NCI-H2171 (cell line): ENCODE measurements at places on chromosomes 11 and 22.

DNA sequence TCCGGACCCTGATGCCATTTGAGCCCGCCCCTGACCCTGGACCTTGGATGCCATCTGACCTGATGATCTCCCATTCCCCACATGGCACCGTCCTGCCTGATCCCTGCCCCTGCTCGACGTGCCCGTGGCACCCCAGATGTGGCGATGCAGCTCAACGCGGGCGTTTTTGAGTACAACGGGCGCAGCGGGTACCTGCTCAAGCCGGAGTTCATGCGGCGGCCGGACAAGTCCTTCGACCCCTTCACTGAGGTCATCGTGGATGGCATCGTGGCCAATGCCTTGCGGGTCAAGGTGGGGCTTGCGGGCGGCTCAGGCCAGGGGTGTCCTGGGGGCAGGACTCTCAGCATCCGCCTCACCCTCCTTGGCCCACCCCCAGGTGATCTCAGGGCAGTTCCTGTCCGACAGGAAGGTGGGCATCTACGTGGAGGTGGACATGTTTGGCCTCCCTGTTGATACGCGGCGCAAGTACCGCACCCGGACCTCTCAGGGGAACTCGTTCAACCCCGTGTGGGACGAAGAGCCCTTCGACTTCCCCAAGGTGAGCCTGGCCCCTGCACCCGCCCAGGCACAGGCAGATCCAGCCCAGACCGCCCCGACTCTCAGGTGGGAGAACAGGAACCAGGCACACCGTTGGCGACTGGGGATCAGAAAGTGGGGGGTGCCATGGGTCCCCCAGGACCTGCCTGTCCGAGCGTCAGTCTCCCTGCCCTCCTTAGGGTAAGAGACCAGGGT is 11.1 kb downstream of the PLCB3 start:
- DNase-seq: no peak

DNA sequence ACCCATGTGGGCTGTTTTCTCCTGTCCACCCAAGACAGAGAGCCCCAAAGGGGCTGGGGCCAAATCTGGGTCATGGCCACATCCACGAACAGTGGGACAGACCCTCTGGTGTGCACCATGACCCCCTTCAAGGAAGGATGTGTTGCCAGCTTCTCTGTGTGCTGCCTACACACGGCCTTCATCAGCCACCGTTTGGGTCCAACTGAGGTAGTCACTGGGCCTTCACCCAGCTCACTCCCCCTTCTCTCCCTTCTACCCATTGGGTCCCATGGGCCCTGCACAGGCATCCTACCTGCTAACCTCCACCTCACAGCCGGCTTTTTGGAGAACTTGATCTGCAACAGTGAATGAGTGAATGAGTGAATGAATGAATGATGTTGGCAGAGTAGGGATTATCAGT is 1484.9 kb downstream of the BRD1 start:
- DNase-seq: no peak

GRCh38 chr11:1773131-1773993 is 9.6 kb upstream of the CTSD start:
- no peak for DNase-seq

- DNase-seq: no peak
These were observed 2.7 kb downstream of the CD5 start for GRCh38 chr11:61104963-61105362.

- no peak for DNase-seq
These were observed 6.2 kb upstream of the C22orf39 start for GRCh38 chr22:19453718-19454117.

GRCh38 chr22:35150183-35151107 is 84.5 kb downstream of the ISX start:
- DNase-seq: peak; percentile 15
